ENCODE measurements at places on chromosomes 5 and 9.

DNA sequence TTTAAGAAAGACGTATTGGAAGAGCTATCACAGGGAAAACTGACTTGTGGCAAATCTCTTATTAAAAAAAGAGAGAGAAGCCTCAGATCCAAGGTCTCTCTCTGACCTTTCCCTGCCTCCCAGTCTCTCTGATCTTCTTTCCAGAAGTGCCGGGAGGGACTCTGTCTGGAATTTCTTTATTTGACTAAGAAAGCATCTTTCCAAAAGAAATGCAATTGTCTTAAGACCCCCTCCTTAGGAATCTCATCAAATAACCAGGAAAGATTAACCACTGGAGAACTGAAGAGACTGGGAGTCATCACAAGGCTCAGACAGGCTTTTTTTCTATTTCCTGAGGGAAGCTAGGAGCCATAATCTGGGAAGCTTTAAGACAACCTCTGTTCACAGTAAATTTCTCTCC lies 4.6 kb downstream of the C1QTNF3 start:
- no peak for DNase-seq

GRCh38 chr5:120388016-120388781 lies 75.9 kb upstream of the PRR16 start:
- DNase-seq, result no peak

DNA sequence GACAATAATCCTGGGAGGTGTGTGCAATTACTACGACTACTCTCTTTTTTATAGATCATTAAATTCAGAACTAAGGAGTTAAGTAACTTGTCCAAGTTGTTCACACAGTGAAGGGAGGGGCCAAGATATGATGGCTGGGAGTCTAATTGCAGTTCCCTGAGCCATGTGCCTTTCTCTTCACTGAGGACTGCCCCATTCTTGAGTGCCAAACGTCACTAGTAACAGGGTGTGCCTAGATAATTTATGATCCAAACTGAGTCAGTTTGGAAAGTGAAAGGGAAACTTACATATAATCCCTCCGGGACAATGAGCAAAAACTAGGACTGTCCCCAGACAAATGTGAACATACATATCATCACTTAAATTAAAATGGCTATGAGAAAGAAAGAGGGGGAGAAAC lies 20.2 kb downstream of the IL7R start:
- no peak for DNase-seq

- DNase-seq, result peak; percentile 7
These were observed 65.0 kb downstream of the FGF18 start for GRCh38 chr5:171484460-171484899.

DNA sequence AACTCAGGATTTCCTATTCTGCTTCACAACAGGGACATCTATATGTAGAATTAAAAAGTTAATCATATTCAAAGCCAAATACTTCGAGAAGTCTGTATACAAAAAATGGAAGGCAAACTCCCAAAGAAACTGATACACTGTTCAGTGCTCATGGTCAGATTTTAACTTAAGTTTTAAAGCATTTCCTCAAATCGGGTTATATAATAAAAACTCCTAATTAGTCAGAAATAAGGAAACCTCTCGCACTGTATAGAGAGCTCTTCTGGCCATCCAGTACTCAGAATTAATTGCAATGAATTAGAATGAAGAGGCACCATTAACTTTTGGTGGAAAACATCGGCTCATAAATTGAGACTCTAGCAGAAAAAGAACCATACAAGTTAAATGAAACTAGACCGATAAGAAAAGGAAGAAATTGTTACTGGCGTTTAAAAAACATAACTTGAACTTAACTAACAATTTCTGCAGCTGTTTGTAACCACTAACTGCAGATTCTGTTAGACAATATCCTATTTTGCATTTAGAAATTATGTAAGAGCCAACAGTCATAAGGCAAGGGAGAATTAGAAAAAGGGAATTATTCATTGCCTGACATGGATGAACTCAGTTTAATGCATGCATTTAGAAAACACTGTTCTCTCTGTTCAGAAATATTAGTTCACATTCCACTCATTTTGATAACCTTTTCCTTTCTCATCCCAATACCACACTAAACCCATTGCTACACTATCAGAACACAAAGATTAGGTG lies 96.6 kb downstream of the FNBP1 start:
- no peak for DNase-seq

DNA sequence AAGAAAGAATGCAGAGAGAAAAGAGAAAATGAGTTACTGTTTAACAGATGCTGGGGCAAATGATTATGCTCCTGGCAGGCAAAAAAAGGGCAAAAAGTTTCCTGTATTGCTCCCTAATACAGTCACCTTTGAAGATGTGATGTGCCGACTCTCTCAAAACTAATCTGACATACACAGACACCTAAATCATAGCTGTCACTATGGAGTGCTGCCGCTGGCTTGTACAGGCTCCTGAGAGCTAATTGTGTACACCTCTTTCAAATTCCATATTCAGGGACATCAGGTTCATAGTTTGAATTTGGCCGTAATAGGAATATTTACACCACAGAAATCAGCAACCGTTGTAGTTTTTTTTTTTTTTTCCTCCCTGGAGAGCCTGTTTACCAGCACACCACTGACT lies 12.4 kb upstream of the FOCAD start:
- no peak for DNase-seq

GRCh38 chr5:170630226-170630625 lies 126.4 kb downstream of the KCNIP1 start:
- no peak for DNase-seq

GRCh38 chr5:77087484-77088261 lies 588 bp upstream of the ZBED3 start:
- no peak for DNase-seq

GRCh38 chr9:126558051-126558665 lies 55.6 kb upstream of the LMX1B start:
- peak; percentile 45 for DNase-seq

DNA sequence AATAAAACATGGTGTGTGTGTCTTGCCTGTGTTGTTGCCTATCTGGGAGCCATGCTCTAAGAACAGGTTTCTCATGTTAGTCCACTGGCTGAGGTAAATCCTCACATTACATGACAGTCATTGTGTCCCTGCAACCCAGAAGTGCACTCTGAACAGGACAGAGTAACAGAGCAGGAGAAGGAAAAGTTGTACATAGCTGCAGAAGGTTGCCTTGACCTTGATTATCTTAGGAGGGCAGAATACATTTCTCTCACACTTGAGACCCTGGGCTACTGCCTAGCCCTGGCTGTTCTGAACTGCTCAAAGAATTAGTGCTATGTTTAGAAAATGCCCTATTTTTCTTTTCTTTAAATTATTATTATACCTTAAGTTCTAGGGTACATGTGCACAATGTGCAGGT lies 16.9 kb downstream of the ZNF189 start:
- no peak for DNase-seq

GRCh38 chr5:94024101-94024500 lies 282.7 kb upstream of the POU5F2 start:
- DNase-seq, result no peak

GRCh38 chr5:93349613-93350012 lies 231.4 kb downstream of the NR2F1-AS1 start:
- DNase-seq, result no peak

GRCh38 chr9:104361207-104361606 lies 142.9 kb upstream of the OR13F1 start:
- DNase-seq, result no peak

GRCh38 chr5:97752871-97753270 lies 569.8 kb upstream of the RIOK2 start:
- no peak for DNase-seq

DNA sequence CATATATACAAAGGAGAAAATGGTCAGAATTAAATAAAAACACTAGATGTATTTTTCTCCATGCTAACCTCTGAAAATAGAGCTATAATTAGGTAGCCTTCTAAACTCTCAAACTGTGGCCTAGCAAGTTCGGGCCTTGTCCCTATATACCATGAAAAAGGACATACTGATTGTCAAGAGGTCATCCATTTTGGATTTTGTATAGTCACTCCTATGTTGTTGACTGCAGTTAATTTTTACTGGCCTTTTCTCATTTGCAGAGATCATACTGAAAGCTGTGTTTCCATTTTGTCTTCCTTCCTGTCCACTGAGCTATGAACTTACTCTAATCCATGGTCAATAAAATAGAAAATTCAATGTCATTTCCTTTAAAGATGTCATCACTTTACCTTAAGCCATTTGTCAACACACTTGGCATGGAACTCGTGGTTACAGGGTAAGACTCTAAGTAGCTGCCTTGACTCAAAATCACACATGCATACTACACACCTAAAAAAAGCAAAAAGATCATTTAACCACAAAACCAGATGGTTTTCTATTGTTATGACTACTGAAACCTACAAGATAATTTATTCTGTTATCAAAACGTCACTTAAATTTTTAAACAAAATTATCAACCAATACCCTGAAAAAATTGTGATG lies 58.0 kb downstream of the RNF38 start:
- DNase-seq, result no peak

- DNase-seq, result no peak
These were observed 193.0 kb downstream of the RFX3 start for GRCh38 chr9:3332802-3333201.

DNA sequence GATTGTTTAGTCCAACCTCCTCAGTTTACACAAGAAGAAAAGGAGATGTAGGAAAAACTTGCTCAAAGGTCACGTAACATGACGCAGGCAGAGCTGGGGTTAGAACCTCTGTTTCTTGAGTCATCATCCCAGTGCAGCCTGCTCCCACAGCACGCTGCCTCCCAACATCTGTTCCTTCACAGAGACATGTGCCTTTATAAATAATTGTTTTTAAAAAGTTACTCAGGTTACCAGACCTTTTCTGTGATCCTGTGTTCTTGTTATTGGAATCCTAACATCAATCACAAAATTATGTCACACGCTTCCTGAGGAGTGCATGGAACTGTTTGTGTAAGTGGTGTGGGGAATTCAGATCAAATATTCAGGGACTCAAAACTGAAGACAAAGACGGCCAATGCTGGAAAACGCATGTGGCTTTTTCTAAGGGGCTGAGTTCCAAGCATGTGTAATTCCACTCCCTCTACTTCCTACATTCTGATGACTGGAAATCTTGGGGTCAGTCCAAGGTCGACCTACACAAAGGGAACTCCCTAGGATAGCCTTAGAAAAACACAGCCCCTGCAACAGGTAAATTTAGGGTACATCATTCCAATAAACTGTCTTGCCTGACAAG lies 184.3 kb downstream of the TSSK1B start:
- DNase-seq, result no peak

- DNase-seq, result no peak
These were observed 124.7 kb downstream of the CEP120 start for GRCh38 chr5:123298335-123299030.

Data from stimulated activated CD8-positive, alpha-beta memory T cell treated with anti-CD3 and anti-CD28 coated beads, Interleukin-4, amount 100 ng/mL, for 4 hours (primary cell).